ENCODE measurements at places on chromosomes 6 and 20. TPM values are rescaled to one million over a fixed set of nuclear protein-coding genes. Genes with fewer than 3 reads are reported as not detected.

- DNase-seq = no peak
Observed at GRCh38 chr6:408148-408547, 16.6 kb downstream of the IRF4 start.

DNA sequence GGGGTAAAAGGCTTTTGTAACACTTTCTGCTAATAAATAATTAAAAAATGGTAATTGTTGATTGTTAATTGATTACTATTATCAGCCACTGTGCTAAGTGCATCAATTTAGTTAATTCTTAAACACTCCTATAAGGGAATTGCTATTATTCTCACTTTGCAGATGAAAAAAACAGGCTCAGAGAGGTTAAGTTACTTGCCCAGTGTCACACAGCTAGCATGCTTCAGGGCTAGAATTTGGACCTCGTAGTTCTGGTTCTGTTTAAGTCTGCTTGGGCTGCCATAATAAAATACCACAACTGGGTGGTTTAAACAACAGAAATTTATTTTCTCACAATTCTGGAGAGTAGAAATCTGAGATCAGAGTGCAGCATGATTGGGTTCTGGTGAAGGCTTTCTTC, 164.8 kb upstream of the TBX18 start:
- no peak for DNase-seq

DNA sequence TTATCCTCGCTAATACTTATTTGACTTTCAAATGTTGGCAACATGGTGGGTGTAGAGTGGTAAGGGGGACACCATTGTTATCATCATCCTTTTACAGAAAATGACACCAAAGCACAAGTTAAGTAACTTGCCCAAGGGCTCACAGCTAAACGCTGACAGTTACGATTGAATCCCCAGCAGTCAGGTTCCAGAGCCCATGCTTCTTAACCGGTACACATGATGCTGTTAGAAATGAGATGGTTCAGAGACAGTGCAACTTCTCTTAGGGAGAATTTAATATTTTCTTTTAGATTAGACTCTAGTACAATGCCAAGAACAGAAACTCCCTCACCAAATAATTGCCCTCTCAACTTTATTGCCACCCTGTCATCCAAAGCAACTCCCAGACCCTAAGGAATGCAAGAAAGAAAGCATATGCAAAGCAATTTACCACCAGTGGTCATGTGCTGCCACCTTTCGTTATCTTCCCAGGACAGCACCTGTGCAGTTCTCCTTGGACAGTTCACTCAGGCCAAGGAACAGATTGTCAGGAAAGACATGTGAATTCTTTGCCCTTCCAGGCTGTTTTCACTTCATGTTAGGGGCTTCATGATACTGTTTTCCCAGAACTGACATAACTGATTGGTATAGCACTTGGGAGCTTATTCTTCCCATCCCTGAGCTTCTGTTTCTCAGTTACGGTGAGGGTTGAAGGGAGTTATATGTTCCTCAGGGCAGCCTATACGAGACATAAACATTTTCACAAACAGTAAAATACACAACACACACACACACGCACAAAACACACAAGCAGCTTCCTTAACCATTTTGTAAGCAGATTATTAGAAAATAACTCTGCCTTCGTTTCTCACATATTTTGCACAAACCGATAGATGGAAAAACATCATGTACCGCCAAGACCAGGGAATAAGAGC, 5.1 kb downstream of the HLA-DMA start:
- DNase-seq = no peak

DNA sequence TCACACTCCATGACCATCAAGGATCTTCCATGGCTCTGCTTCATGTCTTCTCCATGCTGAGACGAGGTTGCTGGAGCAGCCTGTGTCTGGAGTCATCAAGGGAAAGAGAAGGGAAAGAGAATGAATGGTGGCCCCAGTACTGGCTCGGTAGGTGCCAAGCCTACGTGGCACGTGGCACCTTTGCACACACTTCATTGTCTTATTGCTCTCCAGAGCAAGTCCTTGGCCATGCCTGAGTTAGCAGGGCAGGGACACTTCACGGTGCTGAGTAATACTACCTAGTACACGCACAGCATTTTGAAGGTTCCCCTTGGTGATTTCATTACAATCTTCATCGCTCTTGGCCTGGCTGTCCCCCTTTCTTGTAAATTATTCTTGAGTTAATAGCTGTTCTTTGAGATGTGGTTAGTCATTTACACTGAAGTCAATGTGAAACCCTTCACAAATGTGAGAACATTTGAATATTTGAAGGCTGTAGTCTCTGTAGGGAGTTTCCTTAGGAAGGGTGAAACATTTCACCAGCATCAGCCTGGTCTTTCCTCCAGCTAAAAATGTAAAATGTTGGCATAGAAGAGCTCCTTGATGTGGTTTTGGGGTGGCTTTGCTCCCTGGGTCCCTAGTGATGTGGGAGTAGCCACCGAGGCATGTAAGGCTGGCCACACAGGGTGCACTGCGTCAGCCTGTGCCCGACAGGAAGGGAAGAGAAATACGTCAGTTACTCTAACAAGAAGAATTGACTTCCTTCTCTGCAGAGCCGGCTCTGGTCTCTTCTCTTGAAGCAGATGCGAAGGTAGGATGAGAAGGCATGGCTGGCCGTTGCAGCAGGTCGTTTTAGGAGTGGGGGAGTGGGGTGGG, at the start of gene SYTL3:
Gene SYTL3 (plus strand): TSS at position 766 of the 855 bp plus-strand sequence. CDS start 13,215 bp downstream, outside the sequence.
- peak; percentile 30 for DNase-seq

DNA sequence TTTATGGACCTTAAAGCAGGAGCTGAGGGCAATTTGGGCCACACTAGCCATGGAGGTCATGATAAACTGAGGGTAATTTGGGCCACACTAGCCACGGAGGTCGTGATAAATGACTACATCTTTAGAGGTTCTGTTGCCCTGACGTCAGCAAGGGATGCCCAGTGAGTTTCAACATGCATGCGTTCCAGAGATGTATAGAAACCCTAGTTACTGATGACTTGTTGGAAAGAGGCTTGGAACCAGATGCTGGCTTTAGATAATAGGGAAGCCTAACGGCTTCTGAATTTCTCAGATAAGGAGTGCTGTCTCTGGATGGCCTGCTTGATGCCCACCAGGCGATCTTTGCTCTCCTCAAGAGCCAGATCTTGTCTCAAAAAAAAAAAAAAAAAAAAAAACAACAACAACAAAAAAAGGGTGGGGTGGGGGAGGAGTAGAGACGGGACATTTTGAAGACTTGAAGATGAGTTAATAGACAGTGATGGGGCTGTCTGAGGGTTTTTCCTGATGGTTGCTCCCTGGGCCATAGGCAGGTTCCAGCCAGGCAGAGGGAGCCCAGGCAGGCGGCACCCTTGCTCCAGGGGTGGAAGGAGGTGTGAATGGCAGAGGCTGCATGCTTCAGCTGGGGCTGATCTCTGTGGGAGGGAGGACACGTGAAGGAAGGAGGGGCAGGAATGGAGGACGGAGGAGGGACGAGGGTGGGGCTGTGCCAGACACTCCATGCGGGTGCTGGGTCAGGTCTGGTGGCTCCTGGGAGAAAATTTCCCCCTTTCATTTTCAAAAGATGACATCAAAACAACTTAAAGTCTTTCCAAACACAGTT, 27.0 kb upstream of the FRMD1 start:
- DNase-seq = no peak

TGM3 gene
- 0.08 TPM for total RNA-seq

All from liver (tissue), 10 donors.